ENCODE measurements at places on chromosomes 3 and 15.

- peaks cover 5% of the 10 kb centered on the region for H3K4me1 ChIP-seq
- no peak for DNase-seq
- peaks cover 15% of the 10 kb centered on the region for H3K27me3 ChIP-seq
- no peaks in the 10 kb centered on the region for H3K36me3 ChIP-seq
- H3K27ac ChIP-seq: no peak overlapping the region
- H3K4me3 ChIP-seq: no peak overlapping the region
These were observed 167.2 kb upstream of the KCNMB2 start for GRCh38 chr3:178369006-178369405.

DNA sequence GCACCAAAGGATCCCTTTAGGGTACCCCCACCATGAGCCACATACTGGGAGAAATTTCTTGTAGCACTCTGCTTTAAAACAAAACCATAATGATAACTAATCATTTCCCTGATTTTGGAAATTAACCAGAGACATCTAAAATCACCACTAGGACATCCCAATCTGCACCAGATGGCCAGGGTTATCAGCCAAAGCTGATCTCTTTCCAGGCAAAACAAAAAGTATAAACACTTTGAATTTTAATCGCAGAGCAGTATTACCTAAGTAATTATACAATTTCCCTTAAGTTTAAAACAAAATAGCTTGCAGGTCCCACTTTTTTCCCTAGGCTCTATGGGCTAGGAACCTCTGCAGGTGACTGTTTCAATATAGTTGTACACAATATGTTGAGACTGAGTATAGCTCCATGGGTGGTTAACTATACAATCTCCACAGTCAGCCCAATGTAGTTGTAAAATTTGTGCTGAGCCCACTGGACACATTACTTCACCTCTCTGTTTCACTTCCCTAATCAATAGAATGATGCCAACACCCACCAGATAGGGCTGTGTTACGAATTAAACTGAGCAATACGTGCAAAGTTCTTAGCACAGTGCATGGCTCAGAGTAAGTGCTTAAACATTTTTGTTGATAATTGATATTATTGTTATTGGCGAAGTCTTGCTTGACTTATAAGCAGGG lies 629 bp upstream of the NOX5 start:
- DNase-seq: no peak
- H3K27me3 ChIP-seq: peaks cover 26% of the 10 kb centered on the region
- H3K36me3 ChIP-seq: peaks cover 8% of the 10 kb centered on the region
- no peak overlapping the region for H3K4me3 ChIP-seq
- H3K4me1 ChIP-seq: no peaks in the 10 kb centered on the region
- H3K27ac ChIP-seq: no peak overlapping the region

GRCh38 chr3:64027658-64028057 lies 4.4 kb upstream of the PSMD6 start:
- peaks cover 2% of the 10 kb centered on the region for H3K36me3 ChIP-seq
- H3K4me1 ChIP-seq: peaks cover 16% of the 10 kb centered on the region
- H3K27ac ChIP-seq: no peak overlapping the region
- no peak overlapping the region for H3K4me3 ChIP-seq
- peaks cover 33% of the 10 kb centered on the region for H3K27me3 ChIP-seq

DNA sequence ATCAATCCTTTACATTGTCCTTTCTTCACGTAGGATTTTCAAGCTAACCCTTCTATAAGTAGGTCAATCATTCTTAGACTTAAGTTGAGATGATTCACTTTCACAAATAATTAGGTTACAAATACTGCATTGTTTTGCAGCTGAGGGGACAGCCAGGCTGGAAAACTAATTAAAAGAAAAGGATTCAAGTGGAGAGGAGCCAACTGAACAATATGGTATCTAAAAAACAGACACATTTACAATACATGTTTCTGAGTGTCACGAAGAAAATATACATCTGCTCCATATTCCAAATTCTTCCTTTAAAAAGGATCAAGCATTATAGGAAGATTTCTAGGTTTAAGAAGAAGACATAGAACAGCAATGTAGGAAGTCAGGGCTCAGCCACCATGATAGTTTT lies 70.2 kb downstream of the PEAK1 start:
- no peak for DNase-seq
- peaks cover 4% of the 10 kb centered on the region for H3K4me1 ChIP-seq
- no peak overlapping the region for H3K27ac ChIP-seq
- H3K27me3 ChIP-seq: no peaks in the 10 kb centered on the region

GRCh38 chr3:48426944-48427629 lies 2.8 kb downstream of the PLXNB1 start:
- peaks cover 21% of the 10 kb centered on the region for H3K27me3 ChIP-seq
- no peak overlapping the region for H3K4me3 ChIP-seq
- no peak overlapping the region for H3K27ac ChIP-seq
- DNase-seq: no peak

- H3K4me3 ChIP-seq: no peak overlapping the region
- no peak for DNase-seq
- no peaks in the 10 kb centered on the region for H3K36me3 ChIP-seq
- H3K4me1 ChIP-seq: no peaks in the 10 kb centered on the region
- H3K27ac ChIP-seq: no peak overlapping the region
These were observed 855.1 kb downstream of the ROBO1 start for GRCh38 chr3:78912687-78913086.
